Activated T-helper 1 cell treated with anti-CD3 and anti-CD28 coated beads, Interleukin-12 subunit alpha, Interleukin-12 subunit beta, Interleukin-2, Interleukin-4 antibody, amounts not matched to agents 30 ng/mL and 10 ng/mL and 1 ng/mL, durations not matched to agents 14 hours and 24 hours and 36 hours (primary cell): ENCODE measurements at places on chromosomes 16 and 17. TPM values are rescaled to one million over a fixed set of nuclear protein-coding genes. Genes with fewer than 3 reads are reported as not detected.

The CSH2 gene
- not detected in 2 replicates for total RNA-seq

The TLCD2 gene
- 0.12 and 0.13 TPM in 2 replicates for total RNA-seq

The CFAP119 gene
- 4.4 and 5.6 TPM in 2 replicates for total RNA-seq

The LGALS9B gene
- total RNA-seq: not detected in 2 replicates

The ABI3 gene
- 32.8 and 33.0 TPM in 2 replicates for total RNA-seq

The PTRH2 gene
- 49.7 and 51.1 TPM in 2 replicates for total RNA-seq

The C16orf46 gene
- total RNA-seq: 0.32 and 0.41 TPM in 2 replicates

The MYL4 gene
- total RNA-seq: not detected in 2 replicates

The ACAP1 gene
- total RNA-seq: 260 and 266 TPM in 2 replicates

The CDH13 gene
- total RNA-seq: not detected in 2 replicates

The SRCIN1 gene
- 0.22 and 0.44 TPM in 2 replicates for total RNA-seq

The RNU2-1 gene
- total RNA-seq: 5,029 and 6,685 TPM in 2 replicates

The CCL4 gene
- 1,230 and 1,243 TPM in 2 replicates for total RNA-seq

The MFSD6L gene
- total RNA-seq: 0.12 and 0.13 TPM in 2 replicates

The HOXB5 gene
- total RNA-seq: 0.10 TPM in 1 of 2 replicates, not detected in the other

The SGF29 gene
- 38.6 and 39.0 TPM in 2 replicates for total RNA-seq

The PYY gene
- total RNA-seq: 0.36 TPM in 1 of 2 replicates, not detected in the other

The CLEC10A gene
- total RNA-seq: not detected in 2 replicates

The ZNF624 gene
- total RNA-seq: 2.0 and 2.8 TPM in 2 replicates

The RHBDL3 gene
- total RNA-seq: 0.10 and 0.26 TPM in 2 replicates

The CACNB1 gene
- total RNA-seq: 21.8 and 22.3 TPM in 2 replicates

The TNFSF13 gene
- 2.2 and 3.3 TPM in 2 replicates for total RNA-seq

The CNTNAP1 gene
- total RNA-seq: 1.8 and 2.2 TPM in 2 replicates

The SHISA6 gene
- not detected in 2 replicates for total RNA-seq

The CCDC92B gene
- 0.23 TPM in 1 of 2 replicates, not detected in the other for total RNA-seq

The CFAP52 gene
- total RNA-seq: not detected in 2 replicates

The CMTM1 gene
- 12.5 and 13.9 TPM in 2 replicates for total RNA-seq

The CPHXL2 gene
- not detected in 2 replicates for total RNA-seq

The NPIPB8 gene
- total RNA-seq: 0.70 and 1.2 TPM in 2 replicates

The UMOD gene
- not detected in 2 replicates for total RNA-seq

The BIRC5 gene
- 39.4 and 39.6 TPM in 2 replicates for total RNA-seq

The ACSM2A gene
- total RNA-seq: not detected in 2 replicates

The ENDOV gene
- 15.6 and 16.9 TPM in 2 replicates for total RNA-seq

The MEOX1 gene
- 0.10 TPM in 1 of 2 replicates, not detected in the other for total RNA-seq

The DNAAF8 gene
- total RNA-seq: not detected in 2 replicates

The AIPL1 gene
- not detected in 2 replicates for total RNA-seq

The MPP2 gene
- 0.91 and 1.4 TPM in 2 replicates for total RNA-seq

The PDK2 gene
- total RNA-seq: 13.7 and 16.9 TPM in 2 replicates

The CYBA gene
- 218 and 219 TPM in 2 replicates for total RNA-seq

The CAVIN1 gene
- 0.91 and 0.96 TPM in 2 replicates for total RNA-seq

The ACBD4 gene
- 11.3 and 12.5 TPM in 2 replicates for total RNA-seq

The MRC2 gene
- total RNA-seq: 1.6 TPM in 2 replicates

The RFFL gene
- 28.1 and 28.2 TPM in 2 replicates for total RNA-seq

The LASP1 gene
- 133 and 135 TPM in 2 replicates for total RNA-seq

The C16orf86 gene
- 0.86 and 1.4 TPM in 2 replicates for total RNA-seq

The CDRT15 gene
- not detected in 2 replicates for total RNA-seq

The TEKT5 gene
- not detected in 2 replicates for total RNA-seq

The SAMD14 gene
- 1.6 and 3.6 TPM in 2 replicates for total RNA-seq

The HCRT gene
- total RNA-seq: not detected in 2 replicates

The KIF18B gene
- 41.4 and 42.8 TPM in 2 replicates for total RNA-seq

The MT1M gene
- not detected in 2 replicates for total RNA-seq
